ENCODE measurements at places on chromosomes 13 and 19.

- DNase-seq, result no peak
Observed at GRCh38 chr13:112907871-112908331, 61.1 kb upstream of the MCF2L start.

DNA sequence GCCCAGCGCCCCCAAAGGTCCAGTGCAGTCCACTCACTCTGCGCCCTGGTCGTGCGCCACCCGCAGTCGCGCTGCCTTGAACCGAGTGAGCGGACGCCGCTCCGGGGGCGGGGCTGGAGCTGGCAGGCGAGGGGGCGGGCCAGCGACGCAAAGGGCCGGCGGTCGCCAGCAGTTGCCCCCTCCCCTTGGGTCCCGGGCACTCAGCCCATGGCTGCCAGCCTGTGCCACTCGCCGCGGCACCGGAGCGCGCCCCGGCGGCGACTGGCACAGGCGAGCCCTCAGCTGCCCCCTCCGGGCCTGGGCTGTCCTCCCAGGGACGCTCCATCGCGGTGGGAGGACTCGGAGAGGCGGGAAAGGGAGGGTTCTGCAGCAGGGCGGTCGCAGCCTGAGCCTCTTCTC, at the start of gene S1PR5:
Gene S1PR5, minus strand, starts transcription at position 87 of the 399 bp plus-strand sequence. CDS start 2,436 bp downstream, outside the sequence.
- no peak for DNase-seq

DNA sequence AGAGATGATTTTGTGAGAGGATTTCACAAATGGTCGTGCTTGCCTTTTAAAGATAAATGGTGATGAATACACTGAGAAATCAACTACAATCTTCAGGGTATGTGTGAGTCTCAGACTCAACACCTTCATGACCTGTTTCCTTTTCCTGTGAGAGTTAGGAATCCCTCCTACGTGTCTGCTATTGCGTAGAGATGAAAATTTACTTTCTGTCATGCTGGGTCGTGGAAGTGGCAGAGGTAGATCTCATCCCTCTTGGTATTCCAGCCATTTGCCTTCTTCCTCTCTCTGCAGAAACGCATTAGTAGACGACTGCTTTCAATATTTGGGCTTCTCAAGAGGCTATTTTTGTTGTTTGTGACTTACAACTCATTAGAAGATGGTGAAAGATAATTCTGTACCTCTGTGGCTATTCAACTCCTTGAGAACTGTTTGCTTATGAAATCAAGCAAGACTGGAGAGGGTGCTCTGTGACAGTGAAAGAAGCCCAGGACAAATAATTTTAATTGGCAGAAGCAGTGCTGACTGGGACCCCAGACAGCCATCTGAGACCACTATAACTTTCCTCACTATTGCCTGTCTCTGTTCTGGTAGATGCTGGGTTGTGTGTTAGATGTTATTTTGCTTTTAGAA, 233.1 kb downstream of the LACC1 start:
- DNase-seq, result no peak

GRCh38 chr13:31503626-31504025, 235.7 kb upstream of the RXFP2 start:
- DNase-seq, result no peak

DNA sequence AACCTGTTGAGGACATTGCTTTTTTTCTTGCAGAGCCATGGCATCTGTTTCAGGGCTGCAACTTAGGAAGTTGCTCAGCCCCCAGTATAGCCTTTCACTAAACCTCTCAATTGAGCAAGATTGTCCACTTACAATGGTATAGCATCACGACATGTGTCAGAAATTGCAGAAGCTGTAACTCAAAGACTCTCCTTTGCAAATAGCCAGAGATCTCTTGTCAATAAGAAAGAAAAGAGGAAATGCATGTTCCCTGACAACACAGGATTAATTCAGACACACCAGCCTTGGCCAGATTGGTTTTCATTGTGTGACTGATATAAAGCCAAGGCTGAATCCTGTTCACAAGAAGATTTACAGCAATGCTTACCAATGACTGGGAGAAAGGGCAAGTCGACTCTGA, 38.7 kb upstream of the CYSLTR2 start:
- no peak for DNase-seq

DNA sequence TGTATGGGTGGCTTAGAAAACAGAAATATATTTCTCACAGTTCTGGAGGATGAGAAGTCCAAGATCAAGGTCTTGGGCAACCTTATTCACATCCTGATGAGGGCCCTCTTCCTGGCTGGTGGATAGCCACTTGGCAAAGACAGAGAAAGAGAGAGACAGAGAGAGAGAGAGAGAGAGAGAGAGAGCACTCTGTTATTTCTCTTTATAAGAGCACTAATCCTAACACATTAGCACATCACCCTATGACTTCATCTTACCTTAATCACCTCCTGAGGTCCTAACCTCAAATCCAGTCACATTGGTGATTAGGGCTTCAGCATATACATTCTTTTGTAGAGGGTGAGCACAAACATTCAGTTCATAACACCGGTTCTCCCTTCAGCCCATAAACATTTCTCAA, 430.3 kb downstream of the EFNB2 start:
- DNase-seq, result no peak

GRCh38 chr19:2208975-2209374, 27.2 kb downstream of the PLEKHJ1 start:
- DNase-seq, result no peak

DNA sequence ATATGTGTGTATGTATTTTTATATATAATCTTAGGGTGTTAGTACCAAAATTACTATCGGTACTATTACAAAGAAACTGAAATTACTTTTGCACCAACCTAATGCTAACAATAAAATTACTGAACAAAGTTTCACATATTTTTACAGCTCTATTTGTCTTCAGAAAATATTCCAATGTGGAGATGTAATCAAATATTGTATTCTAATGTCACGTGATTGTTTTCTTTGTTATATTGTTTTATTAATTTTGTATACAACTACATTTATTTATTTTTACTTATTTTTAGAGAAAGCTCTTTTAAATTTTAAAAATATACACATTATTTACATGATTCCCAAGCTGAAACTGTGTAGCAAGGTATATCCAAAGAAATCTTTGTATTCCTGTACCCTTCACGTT, 227.1 kb upstream of the KLF12 start:
- no peak for DNase-seq

- no peak for DNase-seq
Observed at GRCh38 chr19:10431943-10432735, 11.8 kb downstream of the PDE4A start.

DNA sequence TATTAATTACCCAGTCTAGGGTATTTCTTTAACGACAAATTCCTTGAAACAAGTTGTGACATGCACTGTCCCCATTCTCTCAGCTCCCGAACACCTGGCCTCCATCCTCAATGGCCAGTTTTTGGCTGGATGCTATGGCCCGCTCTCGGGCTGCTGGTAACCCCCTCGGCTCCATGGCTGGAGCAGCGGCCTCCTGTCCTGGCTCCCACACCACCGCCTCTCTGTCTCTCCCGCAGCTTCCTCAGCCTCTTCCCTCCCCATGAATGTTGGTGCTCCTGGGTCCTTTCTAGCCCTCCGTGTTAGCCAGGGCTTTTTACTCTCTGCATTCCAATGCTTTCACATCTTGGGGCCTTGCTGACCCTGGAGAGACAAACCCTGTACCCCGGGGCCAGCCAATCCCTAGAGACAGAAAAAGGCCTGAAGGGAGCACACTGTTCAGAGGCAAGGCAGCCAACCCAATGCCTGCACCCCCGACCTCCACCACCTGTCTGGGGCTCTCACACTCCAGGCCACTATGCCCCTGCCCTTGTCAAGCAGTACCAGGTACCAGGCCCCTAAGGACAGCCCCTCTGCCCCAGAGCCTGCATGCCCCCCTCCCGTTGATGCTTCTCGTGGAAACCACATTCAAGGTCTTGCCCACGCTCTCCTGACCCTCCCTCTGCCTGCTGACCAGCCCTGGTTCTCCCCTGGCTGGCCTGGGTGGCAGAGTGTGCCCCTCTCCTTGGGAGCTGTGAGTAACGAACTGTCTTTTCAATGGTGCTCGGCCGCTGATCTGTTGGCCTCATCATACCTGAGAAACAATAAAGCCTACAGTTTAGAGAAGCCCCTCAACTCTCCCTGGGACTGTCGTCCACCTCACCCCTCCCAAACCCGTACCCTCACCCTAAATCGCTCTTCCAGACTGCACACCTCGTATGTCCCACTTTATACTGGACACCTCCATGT, 86.9 kb upstream of the GPR183 start:
- DNase-seq, result peak; percentile 17

- no peak for DNase-seq
Observed at GRCh38 chr13:47327861-47328260, 431.0 kb upstream of the HTR2A start.

- DNase-seq, result no peak
Observed at GRCh38 chr19:904545-904944, 8.5 kb downstream of the R3HDM4 start.

GRCh38 chr13:108917581-108917980, 288.2 kb downstream of the MYO16 start:
- DNase-seq, result no peak

DNA sequence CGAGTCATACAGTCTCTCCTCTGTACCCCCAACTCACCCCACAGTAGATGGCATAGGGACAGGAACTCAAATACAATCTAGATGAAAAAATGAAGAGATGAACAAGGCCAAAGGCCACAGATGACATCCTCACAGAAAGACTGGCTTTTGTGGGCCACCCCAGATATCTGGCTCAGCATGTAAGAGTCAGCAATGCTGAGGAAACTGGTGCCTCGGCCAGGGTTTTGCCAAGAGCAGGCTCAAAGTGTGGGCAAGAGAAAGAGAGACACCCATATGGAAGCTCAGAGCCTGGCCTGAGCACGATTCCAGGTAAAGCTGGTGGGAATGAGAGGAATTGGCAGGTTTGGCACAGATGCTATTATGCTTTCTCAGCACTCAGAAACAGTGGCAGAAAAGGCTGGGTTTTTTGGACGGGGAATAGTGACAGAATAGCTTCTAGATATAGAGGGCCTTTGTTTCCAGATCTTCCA, 460.6 kb downstream of the FOXO1 start:
- DNase-seq, result no peak

DNA sequence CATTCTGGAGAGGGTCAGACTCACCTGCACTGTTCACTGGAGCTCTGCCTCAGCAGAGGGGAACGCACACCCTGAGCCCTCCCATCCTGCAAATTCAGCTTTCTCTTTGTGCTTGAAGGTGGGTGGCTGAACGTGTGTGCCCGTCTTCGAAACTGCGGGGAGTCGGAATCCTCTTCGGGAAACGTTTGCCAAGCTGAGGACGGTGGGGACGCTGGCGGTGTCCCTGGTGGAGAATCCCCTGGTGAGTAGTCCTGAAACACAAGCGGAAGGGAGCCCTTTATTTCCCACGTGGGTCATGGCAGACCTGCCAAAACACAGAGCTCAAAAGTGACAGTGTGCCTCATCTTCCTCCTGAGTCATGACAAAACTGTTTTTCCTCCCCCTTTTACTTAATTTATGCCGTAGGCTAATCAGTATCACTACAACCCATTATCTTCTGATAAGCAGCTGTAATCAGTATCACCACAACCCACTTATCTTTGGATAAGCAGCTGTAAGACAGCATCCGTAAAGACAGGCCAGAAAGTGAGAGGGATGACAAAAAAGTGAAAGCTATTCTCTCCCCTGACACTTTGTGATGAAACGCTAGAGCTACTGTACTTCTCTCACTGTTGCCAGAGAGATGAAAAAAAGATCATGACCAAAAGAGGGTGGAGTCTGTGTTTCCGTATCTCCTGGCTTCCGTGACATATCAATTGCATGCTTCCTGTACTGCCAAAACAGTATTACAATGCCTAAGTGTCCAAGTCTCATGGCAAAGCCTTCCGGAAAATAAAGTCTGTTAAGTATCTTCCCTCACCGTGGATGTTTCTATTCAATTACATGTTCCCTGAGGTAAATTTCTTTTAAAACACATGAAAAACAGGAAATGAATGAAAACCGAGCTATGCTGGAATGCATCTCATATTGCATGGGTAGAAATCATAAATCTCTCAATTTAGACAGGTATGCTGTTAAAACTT, 155.5 kb downstream of the TBC1D4 start:
- DNase-seq, result no peak

DNA sequence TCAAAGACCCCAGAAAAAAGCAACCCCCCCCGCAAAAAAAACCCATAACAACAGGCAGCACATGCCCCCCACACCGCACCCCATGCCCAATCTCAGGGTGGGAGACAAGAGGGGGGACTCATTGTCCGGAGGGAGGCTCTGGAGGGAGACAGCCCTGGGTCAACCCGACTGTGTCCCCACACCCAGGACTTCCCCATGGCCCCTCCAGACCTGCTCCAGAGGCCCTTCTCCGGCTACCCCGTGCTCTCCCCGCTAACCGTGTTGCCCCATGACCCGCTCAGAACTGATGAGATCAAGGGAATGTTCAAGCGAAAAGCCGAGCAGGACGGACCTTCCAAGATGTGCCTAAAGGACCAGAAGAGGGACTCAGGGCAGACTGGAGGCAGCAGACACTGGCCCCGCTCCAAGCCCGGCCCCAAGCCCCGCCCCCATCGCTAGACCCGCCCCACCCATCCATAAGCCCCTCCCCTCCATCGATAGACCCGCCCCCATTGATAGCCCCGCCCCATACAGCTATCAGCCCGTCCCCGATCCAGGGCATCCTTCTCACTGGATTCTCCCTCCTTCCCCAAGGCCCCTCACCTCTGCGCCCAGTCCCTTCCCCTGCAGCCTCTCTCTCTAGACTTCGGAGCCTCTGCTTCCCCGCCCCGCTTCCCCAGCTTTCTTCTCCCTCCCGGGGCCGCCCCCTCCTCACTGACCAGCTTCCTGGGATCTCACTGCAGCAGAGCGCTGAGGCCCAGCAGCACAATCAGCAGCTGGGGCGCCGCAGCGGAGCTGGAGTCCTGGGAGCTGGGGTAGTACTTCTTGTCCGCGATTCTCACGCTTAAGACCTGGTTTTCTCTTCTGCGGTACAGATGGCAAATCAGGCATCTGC, 2.2 kb downstream of the BST2 start:
- no peak for DNase-seq

DNA sequence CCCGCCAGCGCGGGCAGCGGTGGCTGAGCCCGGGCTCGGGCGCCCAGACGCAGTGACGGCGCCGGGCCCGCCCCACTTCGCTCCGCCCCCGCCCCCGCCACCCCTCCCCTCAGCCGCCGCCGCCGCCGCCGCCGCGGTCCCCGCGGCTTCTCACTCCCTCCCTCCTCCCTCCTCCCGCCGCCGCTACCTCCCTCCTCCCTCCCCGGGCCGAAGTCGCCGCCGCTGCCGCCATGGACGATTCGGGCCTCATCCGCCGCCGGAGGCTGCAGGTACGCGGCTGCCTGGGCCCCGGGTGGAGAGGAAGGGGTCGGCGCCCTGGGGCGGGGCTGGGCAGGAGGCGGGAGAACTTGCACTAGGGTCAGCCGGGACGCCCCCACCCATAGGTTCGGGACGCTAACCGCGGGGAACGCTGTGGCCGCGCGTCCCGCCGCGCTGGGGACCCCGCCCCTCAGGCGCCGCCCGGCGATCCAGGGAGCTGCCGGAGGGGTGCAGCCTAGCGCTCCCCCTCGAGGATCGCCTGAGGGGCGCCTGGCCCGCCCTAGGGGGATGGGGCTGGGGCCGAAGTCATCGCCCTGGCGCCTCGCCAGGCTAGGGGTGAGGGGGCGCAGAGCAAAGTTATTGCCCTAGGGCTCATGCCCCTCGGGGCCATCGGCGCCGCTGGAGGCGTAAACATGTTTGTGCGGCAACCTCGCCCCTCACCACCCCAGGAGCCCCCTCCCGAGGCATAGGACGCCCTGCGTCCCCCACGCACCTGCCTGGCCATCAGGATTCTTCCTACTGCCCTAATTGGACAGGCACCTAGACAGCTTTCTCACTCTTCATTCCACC, 427 bp downstream of the RTBDN start:
- no peak for DNase-seq
